ENCODE measurements at places on chromosomes 5 and 9. TPM values are rescaled to one million over a fixed set of nuclear protein-coding genes. Genes with fewer than 3 reads are reported as not detected.
A peak's percentile ranks its signal among the peaks of the same experiment; 100 is the strongest.

GRCh38 chr9:3857091-3857490 lies 331.3 kb upstream of the RFX3 start:
- DNase-seq = no peak

DNA sequence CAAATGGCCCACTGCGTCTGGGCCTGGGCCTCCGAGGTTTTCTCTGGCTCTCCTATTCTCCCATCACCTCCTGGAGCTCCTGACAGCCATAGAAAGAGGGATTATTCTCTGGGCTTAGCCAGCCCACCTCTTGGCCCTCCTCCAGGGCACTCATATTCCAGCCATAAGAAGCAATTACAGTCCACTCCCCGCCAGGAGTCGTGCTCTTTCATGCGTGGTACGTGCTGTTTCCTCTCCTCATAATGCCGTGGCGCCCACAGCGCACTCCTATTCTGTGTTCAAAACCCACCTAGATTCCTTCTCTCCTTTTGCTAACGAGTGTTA lies 240.8 kb upstream of the ZNF462 start:
- no peak for DNase-seq

Gene GRXCR2
- total RNA-seq = not detected

DNA sequence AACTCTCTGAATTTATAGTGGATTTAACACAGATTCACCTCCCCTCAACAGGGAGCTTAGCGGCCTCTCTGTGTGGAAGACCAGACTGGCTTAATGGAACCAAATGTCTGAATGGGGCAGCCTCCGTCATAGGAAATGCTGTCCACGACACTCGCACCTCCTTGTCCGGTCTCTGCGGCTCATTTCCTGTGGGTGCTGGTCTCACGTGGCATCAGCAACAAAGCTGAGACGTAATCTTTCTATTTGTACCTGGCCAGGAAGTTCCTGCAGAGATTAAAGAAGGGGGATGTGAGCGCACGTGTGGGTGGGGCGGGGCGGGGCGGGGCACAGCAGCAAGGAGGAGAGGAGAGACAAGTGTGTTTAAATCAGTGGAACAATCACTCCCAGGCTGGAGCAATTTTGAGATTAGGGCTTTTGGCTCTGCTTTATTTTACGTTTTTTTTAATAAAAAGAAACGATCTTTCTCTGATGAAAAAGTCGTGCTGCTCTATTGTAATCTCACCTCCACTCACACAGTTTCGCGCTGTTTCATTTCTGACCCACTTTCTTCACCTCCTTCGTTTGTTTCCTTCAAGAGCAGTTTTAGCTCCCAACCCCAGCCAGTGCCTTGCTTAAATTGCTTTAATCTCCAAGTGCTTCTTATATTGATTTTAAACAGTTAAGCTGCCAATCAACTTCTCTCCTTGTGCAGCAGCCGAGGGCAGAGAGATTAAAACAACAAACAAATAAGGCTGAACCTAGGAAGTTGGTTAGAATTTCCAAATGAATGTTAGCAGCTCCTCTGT lies 132.2 kb upstream of the ASTN2 start:
- DNase-seq = no peak

- DNase-seq = no peak
These were observed 18.2 kb upstream of the STK32A start for GRCh38 chr5:147216552-147217154.

Gene CHSY3
- 3.9 TPM for total RNA-seq

DNA sequence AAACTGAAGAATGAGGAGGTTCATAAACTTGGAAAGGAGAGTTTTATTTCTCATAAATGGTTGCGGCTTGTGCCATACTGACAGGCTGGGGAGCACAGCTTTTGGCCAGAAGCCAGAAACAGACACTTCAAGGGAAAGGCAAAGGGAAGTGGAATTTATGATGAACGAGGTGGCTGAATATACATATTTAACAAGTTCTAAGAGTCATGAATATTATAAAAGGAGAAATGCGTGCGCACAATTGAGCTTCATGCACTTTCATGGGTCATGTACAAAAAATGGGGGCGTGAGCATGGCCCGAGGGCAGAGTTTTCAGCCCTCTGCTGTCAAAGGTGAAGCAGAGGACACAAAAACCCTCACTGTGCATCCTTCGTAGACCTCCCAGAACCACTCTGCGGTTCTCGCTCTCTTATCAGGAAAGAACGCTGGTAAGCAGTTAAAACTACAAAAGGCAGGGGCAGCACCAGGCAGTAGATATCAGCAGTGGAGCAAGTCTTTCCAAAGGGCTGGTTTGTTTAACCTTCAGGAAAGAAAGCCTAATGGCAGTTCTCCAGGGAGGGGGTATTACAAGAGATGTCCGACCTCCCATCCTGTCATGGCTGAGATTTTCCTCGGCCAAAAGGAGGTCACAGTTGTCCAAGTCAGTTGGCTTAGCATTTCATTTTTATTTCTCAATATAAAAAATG lies 29.0 kb downstream of the AUH start:
- no peak for DNase-seq

DNA sequence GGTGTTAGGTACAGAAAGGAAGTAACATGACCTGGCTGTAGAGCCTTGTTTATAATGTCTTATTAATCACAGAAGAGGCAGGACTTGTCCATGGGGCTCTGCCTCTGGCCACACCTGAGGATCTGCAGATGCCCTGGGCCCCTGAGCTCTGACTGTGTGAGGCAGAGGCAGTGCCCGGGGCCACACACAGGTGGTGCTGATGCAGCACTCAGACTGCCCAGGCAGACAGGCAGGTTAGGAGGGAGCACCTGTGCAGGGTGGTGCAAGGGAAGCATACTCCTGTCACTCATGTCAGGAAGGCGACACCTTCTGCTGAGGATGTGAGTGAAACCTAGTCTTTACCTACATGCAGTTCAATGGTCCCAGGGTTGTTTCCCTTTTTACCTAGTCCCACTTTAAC lies 88.7 kb downstream of the CFAP90 start:
- no peak for DNase-seq

Gene PCDHGC4
- total RNA-seq = 4.9 TPM

Gene GCNT4
- 2.5 TPM for total RNA-seq

GRCh38 chr5:32710550-32711361 lies at the start of gene NPR3:
TSS of gene NPR3 (plus strand) at chr5:32711321. CDS start at chr5:32711777, 456 bp downstream.
- no peak for DNase-seq

Gene ARHGEF28
- total RNA-seq = 41.0 TPM

GRCh38 chr5:91382530-91383026 lies 539 bp downstream of the ARRDC3 start:
- no peak for DNase-seq

DNA sequence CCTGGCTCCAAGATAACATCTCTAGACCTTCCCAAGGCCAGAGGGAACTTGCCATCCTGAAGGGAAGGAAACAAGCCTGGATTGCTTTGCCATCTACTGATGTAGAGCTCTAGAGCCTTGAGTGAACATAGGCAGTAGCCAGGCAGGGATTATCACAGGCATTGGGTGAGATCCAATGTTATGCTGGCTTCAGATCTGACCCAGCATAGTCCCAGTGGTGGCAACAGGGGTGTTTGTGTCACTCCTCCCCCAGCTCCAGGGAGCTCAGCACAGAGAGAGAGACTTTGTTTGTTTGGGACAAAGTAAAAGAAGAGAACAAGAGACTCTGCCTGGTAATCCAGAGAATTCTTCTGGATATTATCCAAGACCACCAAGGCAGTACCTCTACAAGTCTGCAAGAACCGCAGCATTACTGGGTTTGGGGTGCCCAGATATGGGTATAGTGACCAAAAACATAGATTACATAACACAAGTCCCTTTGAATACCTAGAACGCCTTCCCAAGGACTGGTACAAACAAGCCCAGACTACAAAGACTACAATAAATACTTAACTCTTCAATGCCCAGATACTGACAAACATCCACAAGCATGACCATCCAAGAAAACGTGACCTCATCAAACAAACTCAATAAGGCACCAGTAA lies 137.6 kb upstream of the DAPK1 start:
- DNase-seq = no peak

DNA sequence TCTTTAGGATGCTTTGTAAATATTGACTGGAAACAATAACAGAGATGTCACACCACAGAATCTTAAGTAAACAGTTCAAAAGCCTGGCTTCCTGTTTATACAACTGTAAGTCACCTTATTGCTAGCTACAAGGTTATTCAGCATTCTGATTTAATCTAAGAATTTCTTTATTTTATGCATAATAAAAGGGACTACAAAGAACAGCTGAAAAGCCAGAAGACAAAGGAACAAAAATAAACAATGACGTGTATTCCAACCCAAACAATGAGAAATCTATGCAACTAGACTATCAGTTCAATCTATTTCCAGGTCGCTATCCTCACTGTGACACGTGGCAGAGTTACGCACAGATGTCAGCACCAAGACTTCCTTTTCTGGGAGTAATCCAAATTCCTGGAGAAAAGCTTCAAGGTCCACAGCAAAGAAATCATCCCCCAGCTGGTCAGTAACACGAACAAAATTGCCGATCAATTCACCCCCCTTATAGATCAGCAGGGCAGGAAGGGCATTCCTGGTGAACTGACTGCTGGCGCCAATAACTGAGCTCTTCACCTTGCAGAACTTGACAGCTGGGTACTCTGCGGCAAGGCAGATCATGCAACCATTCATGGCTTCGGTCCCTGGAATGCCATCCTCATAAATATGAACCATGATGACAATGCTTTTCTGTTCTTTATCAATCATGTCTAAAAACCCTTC lies 8.4 kb downstream of the PDCL start:
- DNase-seq = peak; percentile 87

GRCh38 chr5:64145216-64145895 lies 20.3 kb upstream of the RNF180 start:
- DNase-seq = no peak

Gene CNTNAP3B
- total RNA-seq = 34.1 TPM

Gene SYNPO
- total RNA-seq = 16.7 TPM

DNA sequence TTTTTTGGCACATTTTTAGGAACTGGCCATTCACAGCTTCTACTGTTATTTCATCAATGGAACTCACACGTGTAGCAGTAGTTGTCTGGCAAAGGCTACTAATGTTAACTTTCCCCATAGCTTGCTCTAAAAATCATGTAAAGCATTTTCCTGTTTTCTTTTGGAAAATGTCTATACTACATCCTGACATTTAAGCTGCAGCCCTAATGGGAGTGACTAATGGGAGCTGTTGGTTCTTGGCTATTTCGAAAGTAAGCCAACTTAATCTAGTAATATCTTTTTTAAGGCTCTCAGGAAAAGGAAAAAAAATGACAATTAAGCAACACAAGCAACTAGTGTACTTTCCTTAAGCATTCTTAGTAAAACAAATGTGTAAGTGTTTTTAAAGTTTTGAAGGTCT lies 169.2 kb downstream of the SLC12A2 start:
- DNase-seq = no peak

DNA sequence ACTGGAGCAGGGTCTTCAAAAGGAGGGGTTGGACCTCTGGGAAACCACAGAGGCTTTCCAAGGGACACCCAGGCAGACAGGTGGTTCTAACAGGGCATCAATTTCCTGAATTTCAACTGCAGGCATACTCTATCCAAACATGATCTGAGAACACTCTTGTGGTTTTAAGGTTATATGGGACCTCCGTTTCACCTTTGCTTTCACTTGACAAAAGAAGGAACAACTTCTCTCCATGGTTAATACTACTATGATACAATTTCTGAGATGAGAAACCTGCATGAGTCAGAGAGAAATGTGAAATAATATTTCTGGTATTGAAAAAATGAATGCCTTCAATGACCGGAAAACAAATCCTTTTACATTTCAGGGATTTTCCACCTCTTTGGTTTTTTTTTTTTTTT lies 28.0 kb upstream of the ERAP1 start:
- DNase-seq = no peak

- no peak for DNase-seq
These were observed 29.5 kb downstream of the SLC35A4 start for GRCh38 chr5:140594169-140594568.

DNA sequence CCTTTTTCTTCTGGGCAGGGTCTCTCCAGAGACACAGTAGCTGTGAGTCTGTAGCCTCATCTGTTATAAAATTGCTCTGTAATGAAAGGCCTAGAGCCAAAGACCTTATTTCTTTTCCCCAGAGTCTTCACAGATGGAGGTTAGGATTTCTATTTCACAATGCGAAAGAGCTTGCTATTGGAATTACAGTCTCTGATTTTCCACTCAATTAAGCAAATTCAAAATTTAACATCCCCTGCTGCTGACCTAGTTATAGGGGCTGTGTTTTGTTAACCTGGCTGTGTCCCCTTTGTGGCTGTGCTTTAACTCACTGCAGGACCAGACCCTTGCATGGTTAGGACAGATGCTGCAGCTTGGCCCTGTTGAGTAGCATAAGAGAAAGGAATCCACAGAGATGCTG lies 190.3 kb upstream of the NMUR2 start:
- no peak for DNase-seq

Gene LCN9
- total RNA-seq = not detected

DNA sequence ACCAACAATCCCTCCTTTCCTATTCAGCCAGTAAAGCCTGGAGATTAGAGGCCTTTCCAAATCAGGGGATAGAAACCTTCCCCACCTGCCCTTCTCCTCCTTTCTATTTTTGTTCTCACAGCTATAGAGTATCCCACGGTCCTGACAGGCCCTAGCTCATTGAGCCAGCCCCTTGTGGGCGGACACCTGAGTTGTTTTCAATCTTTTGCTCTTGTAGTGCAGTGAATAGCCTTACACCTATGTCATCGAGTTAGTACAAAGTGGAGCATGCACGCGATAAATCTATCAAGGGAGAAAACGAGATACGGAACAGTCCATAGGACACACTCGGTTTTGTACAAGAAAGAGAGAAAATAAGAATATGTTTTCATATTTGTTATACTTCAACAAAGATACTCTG lies 77.2 kb downstream of the TSPAN17 start:
- no peak for DNase-seq

Gene WDR38
- total RNA-seq = not detected

Gene DOCK2
- total RNA-seq = 18.2 TPM

DNA sequence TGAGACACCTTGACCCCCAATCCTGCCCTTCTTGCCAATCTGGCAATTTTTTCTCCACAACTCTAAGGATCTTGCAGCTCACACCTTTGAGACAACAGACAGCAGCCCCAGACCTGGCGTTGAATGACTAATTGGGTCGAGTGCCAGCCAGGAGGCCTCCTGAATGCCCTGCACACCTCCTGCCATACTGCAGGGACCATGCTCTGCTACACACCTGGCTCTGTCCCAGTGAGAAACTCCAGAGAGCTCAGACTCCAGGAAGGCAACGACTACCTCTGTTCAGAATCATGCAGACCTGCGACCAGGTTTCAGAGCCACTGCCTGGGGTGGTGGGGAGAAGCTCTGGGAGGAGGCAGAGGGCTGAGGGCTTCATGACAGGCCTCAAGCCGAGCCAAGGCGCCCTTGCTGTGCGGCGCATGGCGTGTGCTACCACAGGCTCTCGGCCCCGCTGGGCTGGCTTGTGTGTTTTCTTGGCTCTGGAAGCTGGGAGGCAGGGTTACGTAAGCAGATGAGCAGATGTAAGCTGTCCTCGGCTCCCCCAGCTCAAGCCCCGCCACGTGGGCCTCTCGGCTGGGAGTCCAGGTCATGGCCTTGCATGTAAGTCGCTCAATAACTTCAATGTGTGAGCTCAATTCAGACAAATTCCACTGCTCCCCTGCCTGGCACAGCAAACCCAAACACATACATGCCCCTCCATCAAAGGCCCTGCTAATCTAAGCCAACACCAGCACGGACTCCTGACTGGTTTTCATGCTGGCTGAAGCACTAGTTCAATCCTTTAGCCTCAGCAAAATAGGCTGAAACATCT lies 27.5 kb downstream of the B4GALT1 start:
- no peak for DNase-seq

- DNase-seq = no peak
These were observed 22.5 kb upstream of the JAKMIP2 start for GRCh38 chr5:147805030-147805454.

- DNase-seq = no peak
These were observed 1033.4 kb upstream of the DMAC1 start for GRCh38 chr9:8832955-8833354.

Gene SOX30
- total RNA-seq = not detected

Gene SEPTIN8
- total RNA-seq = 52.8 TPM

GRCh38 chr5:72402381-72402890 lies 82.3 kb downstream of the PTCD2 start:
- no peak for DNase-seq
